ENCODE measurements at places on chromosomes 1 and 21. TPM values are rescaled to one million over a fixed set of nuclear protein-coding genes. Genes with fewer than 3 reads are reported as not detected.

Gene MOB3C
- 29.6 TPM for total RNA-seq

Gene SLC25A34
- total RNA-seq = 2.9 TPM

Gene DYNLT4
- total RNA-seq = 0.36 TPM

Gene SAMD11
- total RNA-seq = not detected

Gene OXCT2
- 0.44 TPM for total RNA-seq

Gene LRRC38
- total RNA-seq = 0.13 TPM

Gene DNAI4
- 7.7 TPM for total RNA-seq

Gene IFFO2
- 37.7 TPM for total RNA-seq

Gene ADORA1
- not detected for total RNA-seq

Gene SLAMF7
- 9.5 TPM for total RNA-seq

Gene SNIP1
- 34.7 TPM for total RNA-seq

Gene DNAJC28
- not detected for total RNA-seq

Gene STIL
- total RNA-seq = 2.1 TPM

Gene PWP2
- total RNA-seq = 8.9 TPM

Gene MAP10
- total RNA-seq = 1.4 TPM

DNA sequence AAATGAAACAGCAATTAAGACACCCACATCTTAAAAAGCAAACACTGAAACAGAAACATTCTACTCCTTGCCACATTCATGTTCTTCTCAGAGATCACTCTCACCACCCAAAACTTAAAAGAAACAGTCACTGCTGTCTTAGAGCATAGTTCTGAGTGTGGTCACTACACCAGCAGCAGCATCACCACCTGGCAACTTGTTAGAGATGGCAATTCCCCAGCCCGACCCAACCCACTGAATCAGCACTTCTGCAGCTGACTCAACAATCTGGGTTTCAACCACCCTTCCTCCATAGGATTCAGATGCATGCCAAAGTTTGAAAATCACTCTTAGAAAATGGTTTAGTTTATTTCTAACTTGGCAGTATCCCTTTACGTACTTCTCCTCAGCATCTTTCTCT is 126.1 kb downstream of the CDC42BPA start:
- DNase-seq = no peak

- no peak for DNase-seq
Observed at GRCh38 chr1:246187834-246188372, 319.2 kb downstream of the SMYD3 start.

DNA sequence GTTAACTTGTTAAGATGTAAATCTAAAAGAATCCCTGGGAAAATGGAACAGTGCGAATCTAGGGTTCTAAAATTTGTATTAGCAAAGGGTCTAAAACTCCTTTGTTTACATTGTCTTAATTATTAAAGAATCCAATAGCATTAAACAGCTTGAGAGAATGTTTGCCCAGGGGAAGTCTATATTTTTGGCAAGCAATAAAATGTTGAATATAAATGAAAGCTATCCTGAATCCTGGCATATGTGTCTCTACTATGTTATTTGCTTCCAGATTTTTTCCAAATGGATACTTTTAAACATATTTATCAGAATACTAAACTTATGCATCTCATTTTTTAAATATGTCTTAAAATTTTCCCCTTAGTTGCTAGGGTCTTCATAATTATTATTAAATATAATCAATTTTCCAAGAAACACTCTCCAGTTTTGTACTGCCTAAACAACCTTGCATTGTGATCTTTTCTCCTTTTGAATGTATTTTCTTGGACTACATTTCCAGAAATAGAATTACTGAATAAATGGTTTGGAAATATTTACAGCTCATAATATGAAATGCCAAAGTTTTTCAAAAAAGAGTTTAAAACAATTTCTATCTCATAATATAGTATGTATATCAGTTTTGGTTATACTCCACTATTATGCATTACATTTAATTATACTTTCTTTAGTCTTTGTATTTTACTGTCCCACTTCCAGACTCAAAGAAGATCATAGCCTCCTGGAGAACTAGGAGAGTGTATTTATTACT is 304.8 kb downstream of the USP25 start:
- no peak for DNase-seq

DNA sequence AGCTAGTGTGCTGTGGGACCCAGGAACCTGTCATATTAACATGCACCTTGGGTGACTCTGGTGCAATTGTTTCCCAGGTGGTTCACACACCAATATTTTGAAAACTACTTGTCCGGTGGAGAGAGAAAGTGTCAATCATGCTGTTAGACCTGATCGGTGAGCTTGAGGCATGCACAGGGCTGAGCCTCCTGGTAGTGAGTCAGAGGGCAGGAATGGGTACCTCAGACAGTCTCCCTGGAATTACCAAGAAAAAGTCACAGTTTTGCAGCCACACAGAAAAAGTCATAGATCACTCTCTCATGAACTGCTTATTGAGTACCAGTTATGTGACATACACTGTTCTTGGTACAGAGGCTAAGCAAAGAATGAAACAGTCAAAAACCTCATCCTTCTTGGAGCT is 140.1 kb upstream of the NFIA start:
- DNase-seq = no peak

- no peak for DNase-seq
Observed at GRCh38 chr21:42650441-42651421, 2.7 kb upstream of the PDE9A start.

GRCh38 chr1:12505639-12506280 is 112.2 kb downstream of the DHRS3 start:
- no peak for DNase-seq

- no peak for DNase-seq
Observed at GRCh38 chr1:186740324-186740723, 60.1 kb upstream of the PTGS2 start.

GRCh38 chr21:37575580-37575979 is 209.0 kb downstream of the DYRK1A start:
- DNase-seq = no peak

DNA sequence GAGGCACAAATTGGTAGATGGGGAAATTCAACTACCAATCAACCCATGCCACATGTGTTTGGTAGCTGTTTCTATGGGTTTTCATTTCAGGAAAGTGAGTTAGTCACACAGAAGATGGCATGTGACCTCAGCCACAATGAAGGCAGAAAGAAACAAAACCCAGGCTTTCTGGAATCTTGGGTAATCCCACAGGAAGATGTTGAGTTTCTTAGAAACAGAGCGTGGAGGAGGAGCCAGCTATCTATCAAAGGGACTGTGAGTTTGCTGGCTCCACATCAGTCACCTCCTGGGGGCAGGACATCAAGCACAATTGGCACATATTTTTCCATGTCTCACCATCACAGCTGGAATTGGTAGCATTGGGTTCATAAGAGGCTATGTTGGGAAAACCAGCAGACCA is 188.9 kb upstream of the PLXNA2 start:
- DNase-seq = no peak

- DNase-seq = no peak
Observed at GRCh38 chr1:90879281-90879680, 142.6 kb downstream of the ZNF644 start.

- DNase-seq = no peak
Observed at GRCh38 chr1:44929531-44929930, 56.9 kb downstream of the EIF2B3 start.

- DNase-seq = no peak
Observed at GRCh38 chr21:45523411-45524101, 18.7 kb downstream of the SLC19A1 start.

- DNase-seq = peak; percentile 41
Observed at GRCh38 chr1:66931590-66931989, 6.8 kb downstream of the MIER1 start.

DNA sequence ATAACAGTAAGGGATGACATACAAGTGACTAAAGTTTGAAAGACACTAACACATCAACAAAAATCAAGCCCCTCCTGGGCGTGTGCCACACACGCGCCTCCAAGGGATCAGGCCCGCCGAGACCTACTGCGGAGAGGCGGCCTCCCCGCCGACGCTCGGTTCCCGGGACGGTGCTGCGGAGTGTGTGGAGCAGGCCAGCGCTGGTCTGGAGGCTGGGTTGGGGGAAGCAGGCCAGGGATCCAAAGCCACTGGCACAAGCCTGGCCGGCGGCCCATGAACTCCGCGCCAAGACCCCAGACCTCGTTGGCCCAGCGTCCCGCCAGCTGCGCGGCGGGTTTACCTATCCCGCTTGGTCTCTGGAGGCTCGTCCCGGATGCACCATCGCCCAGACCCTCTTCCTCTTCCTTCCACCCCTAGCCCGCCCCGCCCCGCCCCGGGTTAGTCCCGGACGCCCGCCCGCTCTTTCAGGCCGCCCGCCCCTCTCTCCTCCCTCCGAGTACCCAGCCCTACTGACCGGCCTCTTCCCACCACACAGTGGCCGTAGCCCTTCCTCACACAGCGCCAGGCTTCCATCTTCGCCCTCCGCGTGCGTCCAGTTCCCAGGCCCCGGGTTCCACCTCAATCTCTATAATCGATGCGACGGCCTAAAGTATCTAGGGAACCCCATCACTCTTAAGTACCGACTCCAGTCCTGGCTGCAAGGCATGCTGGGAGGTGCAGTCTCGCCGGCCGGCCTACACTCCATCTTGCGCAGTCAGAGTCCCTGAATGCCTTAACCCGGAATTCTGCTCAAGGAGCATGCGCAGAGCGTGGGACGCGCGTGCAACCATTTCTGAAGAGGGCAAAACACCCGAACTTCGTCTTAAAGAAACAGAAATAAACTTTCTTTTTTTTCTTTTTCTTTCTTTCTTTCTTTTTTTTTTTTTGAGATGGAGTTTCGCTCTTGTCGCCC is at the start of gene ANGEL2:
Gene ANGEL2 (minus strand): TSS at position 769 of the 952 bp plus-strand sequence. CDS start 196 bp downstream, at position 573.
- DNase-seq = peak; percentile 95

DNA sequence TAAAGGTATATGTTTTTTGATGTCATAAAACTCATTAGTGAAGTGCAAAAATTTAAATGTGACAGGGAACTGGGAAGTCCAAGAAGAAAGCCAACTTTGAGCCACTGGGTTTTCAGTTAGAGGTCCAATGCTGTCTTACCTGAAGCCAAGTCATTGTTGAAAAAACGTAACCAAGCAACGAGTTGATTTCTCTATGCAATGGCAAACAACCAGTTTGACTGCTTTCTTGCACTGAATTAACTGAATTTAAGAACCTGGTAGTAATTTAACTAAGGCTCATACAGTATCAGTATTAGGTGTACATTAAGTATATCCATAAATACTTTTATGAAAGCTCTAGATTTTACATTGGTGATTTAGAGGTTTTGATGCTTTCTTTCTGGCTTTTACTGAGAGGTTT is 20.2 kb upstream of the S1PR1 start:
- no peak for DNase-seq

DNA sequence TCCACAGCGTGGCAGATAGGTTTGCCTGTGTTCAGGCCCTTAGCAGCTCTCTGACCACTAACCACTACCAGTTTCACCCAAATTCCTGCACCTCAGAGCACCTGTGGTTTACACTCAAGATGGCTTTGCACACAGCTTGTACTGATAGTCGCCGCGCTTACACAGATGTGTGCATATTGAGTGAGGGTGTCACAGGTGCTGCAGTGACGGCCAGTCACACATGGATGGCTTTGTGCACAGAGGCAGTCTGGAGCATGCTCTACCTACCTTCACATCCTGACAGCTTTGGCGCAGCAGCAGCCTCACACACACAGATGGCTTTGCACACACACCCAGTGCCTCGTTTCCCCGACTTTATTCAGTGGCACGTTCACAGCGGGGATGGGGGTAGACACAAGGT is 7.5 kb downstream of the DMAP1 start:
- no peak for DNase-seq

- DNase-seq = no peak
Observed at GRCh38 chr1:10288029-10288615, 77.8 kb downstream of the KIF1B start.

- DNase-seq = no peak
Observed at GRCh38 chr1:184950906-184951305, 23.4 kb downstream of the NIBAN1 start.

GRCh38 chr1:71311376-71311775 is 230.5 kb upstream of the ZRANB2 start:
- DNase-seq = no peak

DNA sequence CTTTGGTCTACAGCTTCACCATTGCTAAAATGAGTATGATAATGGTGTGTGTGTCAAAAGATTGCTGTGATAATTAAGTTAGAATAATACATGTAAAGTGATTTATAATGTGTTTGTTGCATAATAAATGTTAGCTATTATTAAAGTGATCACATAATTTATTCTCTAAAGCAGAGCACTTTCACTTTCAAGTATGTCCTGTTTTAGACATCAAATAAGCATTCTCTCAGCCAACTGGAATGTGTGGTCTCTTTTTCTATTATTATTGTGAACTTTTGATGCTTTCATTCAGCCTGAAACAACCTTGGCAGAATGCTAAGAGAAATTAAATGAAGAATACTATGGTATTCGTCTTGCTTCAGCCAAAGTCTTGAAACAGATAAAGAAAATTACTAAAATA is 102.8 kb upstream of the COL11A1 start:
- no peak for DNase-seq

DNA sequence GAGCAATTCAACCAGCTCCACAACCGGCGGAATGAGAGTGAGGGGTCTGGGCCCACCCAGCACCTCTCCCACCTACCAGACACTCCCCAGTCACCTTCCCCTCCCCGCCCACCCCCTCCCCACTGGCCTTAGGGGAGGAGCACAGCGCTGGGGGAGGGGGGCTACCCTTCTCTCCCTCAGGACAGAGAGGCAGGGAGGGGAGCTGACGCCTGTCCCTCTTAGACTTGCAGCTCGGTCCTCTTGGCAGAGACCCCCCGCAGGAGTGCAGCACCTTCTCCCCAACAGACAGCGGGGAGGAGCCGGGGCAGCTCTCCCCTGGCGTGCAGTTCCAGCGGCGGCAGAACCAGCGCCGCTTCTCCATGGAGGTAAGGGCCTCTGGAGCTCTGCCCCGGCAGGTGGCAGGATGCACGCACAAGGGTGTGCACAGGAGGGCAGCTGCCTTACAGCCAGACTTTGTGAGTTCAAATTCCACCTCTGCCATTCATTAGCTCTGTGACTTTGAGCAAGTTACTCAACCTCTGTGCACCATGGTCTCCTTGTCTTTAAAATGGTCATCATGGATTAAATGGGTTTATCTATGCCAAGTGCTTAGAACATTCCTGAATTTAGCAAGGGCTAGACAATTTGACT is 18.9 kb downstream of the CDK18 start:
- no peak for DNase-seq

GRCh38 chr1:209150114-209150513 is 433.4 kb upstream of the CAMK1G start:
- DNase-seq = no peak
